ENCODE measurements at places on chromosomes 12 and 14.

DNA sequence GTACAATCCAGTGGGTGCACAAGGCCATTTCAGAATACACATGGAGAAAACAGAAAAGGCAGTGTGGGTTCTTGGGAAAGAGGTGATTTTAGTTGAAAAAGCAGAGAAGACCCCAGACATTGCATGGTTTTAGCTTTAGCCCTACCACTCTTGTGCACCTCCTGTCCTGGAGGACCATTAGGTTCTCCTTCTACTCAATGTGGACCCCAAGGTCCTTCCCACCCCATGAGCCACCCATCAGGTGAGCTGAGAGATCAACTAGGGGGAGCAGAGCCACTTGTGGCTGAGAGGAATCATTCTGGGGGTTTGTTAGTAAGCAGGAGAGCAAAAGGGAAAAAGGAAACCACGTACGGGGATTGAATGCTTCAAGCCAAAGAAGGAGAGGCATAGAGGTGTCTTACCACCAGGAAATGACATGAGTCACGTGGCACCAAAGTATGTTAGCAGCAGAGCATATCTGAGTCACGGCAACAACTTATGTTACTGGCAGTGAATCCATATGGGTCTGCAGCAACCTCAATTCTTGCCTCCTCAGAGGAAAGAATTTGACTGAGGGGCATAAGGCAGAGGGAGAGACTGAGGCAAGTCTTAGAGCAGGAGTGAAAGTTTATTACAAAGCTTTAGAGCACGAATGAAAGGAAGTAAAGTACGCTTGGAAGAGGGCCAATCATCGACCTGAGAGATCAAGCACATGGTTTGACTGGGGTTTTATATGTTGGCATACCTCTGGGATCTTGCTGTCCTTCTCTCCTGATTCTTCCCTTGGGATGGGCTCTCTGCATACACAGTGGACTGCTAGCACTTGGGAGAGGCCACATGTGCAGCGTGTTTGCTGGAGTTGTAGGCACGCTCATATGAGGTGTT, 73.9 kb downstream of the HSD17B6 start:
- peak; percentile 79 for DNase-seq

DNA sequence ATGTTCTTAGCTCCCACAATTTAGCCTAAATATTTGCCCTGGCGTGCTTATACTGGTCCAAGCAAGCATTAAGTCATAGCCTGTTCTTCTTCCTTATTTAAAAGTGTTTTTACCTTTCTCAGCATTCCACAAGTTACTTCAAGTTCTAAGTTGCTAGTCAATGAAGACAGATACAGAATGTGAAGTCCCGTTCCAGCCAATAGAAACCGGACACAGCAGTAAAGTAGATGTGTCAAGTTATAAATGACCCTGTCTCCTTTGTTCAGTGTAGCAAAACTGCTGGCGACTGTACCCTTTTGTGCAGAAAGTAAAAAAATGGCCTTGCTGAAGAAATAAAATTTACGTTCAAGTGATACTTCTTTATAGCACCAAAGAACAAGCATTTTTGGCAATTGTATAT, 3.9 kb downstream of the SNAPC1 start:
- no peak for DNase-seq

DNA sequence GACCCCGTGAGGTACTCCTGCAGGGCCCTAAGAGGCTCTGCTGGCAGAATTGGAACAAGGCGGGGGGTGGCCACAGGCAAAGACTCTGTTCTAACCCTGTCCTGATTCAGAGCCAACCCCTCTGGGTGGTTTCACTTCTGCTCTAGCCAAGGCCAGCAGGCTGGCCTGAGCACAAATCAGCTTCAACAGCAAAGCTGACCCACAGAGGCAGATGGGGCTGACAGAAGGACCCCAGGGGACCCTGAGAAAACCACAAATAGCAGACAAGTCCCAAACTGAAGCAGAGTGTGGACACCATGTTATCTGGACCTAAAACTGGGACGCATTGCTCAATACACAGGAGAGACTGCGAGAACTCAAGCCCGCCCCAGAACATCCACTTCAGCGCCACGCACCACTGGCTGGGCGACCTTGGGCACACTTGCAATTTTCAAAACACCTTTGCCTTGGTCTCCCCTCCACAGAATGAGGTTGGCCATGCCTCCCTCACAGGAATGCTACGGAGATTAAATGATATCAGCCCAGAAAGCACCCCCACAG, 76.4 kb upstream of the DICER1 start:
- no peak for DNase-seq

DNA sequence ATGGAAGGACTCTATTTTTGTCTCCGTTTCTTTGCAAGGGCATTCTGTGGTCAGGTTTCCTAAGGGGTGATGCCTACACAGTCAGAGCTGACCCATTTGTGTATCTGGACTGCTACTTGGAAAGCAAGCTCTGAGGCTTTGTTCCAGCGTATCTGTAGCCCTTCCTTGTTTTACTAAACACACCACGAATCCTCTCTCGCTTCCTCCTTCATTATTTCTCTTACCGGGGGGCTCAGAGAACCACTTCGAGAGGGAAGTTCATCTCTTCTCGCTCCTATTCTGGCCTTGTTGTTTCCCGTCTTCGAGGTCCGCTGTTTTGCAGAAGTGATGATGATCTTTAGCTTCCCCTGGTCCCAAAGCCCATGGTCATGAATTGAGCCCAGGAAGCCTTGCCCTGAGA, 164.7 kb downstream of the SSPN start:
- DNase-seq: no peak

DNA sequence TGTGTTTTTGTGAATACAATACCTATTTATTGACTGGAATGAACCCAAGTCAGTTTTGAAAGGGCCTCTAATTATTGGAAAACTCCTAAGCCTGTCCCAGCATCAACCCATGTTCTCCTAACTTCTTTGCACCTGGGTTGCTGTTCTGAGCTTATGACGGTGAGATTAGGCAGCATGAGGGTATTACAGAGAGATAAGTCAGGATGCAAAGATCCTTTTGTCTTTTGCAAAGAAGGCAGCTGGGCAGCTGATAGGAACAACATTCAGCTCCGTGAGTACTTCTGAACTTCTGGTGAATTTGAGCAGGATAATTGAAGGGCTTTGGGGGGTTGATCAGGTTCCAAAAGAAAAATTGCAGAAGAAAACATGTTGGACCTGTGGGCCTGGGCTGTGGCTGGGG, at the start of gene PDE6H:
Gene PDE6H (plus strand): TSS at position 227 of the 400 bp plus-strand sequence. CDS start 4,971 bp downstream, outside the sequence.
- no peak for DNase-seq

GRCh38 chr14:69299286-69300035, 39.5 kb downstream of the GALNT16 start:
- peak; percentile 16 for DNase-seq

DNA sequence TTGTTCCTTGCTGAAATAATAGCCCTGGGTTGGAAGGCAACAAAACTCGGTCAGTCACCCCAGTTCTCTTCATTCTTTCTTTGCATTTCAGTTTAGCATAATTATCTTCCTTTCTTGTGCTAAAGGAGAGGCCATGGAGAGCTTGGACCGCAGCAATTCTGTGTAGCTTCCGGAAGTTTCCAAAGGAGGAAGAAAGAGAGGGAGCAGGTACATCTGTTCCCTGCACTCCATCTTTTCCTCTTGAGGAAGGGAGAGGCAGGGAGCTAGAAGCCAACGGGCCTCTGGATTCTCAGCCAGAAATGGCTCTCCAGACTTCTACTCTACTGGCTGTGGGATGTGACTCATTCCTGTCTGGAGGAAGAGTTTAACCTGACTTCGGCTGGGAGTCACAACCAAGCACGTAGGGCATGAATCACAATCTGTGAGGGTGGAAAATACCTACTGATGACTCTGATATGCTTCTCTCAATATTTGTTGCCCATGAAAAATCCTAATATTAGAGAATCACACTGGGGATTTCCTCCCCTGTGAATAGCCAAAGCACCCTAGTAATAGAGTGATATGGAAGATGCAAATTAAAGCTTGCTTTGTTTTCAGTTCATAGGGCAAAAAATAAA, 17.0 kb downstream of the ANO6 start:
- peak; percentile 63 for DNase-seq

GRCh38 chr12:41277946-41278267, 89.8 kb downstream of the PDZRN4 start:
- no peak for DNase-seq

DNA sequence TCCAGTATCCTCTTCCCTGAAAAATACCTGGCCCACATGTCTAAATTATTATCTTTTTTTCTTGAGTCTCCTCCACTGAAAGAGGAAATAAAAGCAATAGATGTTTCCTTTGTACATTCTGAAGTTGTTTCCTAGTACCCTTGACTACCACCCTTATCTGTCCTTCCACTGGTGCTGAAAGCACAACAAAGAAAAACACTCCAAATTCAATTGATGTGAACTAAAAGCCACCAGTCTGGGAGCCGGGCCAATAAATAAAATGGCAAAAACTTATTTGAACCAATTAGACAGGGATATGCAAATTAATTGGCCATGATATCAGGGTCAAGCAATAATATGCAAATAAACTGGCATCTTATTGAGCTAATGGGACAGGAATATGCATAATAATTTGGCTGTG, 330.5 kb downstream of the PAWR start:
- DNase-seq: no peak

GRCh38 chr12:93895089-93895445, 217.9 kb downstream of the CRADD start:
- DNase-seq: no peak

DNA sequence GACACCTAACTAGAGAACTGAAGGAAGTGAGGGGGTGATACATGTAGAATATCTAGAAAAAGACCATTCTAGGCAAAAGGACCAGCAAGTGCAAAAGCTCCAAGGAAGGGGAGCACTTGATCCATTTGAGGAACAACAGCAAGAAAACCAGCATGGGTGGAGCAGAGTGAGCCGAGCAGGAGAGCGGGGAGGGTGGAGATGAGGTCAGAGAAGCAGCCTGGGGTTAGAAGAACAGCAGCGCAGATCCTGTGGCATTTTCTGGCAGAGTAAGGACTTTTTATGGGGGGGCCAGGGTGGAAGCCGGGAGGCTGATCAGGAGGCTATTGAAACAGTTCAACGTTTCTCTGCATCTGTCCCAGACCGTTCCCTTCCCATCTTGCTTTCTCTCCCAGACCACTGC, 24.5 kb upstream of the TMCC3 start:
- no peak for DNase-seq

- DNase-seq: peak; percentile 63
Observed at GRCh38 chr12:109596418-109597244, 23.0 kb downstream of the MVK start.

DNA sequence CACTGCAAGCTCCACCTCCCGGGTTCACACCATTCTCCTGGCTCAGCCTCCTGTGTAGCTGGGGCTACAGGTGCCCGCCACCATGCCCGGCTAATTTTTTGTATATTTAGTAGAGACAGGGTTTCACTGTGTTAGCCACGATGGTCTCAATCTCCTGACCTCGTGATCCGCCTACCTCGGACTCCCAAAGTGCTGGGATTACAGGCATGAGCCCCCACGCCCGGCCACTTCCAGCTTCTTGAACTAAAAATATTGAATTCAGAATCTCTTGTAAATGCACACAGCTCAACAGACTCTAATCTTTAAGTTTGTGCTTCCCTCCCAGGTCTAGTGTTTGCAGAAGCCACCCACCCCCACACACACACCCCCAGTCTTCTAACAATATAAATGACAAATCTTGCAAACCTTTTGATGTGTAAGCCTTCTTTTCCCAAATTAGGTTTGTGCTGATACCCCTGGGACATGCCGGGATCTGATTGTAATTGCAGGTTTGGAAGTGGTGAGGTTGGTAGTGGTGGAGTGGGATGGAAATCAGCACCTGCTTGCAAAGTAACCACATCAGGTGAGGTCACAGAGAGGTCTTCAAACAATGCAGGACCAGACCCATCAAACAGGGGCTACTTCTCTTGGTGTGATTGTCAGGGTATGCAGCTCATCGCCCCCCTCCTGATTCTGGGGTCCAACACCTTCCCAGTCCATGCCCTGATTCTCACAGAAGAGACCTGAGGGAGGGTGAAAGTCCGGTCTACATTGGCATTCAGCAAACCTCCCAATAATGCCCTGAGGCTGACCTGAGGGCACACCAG, 51.4 kb upstream of the GPR132 start:
- no peak for DNase-seq

- no peak for DNase-seq
Observed at GRCh38 chr14:86865934-86866333, 1127.0 kb downstream of the GALC start.

DNA sequence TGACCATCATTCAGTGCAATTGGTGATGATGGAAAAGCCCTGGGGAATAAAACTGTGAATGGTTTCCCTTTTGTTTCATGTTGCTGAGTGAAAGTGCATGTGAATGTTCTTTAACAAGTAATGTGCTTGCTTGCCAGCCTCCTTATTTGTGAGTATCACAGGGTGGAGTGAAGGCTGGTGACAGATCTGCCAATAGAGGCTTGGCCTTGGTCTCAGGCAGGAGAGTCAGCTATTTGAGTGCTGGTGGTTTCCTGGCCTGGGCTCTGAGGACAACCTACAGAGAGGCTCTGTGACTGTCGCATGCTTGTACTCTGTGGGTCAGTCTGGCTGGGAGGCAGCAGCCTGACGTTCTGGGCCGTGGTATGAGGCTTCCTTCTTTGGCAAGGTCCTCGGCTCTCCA, 20.7 kb downstream of the KRT85 start:
- no peak for DNase-seq

GRCh38 chr12:28032811-28033537, 60.4 kb upstream of the PTHLH start:
- DNase-seq: no peak

Data from activated naive CD4-positive, alpha-beta T cell treated with anti-CD3 and anti-CD28 coated beads for 36 hours (primary cell).